Astrocyte (in vitro differentiated cells and primary cell): ENCODE measurements at places on chromosomes 11 and 22.
A peak's percentile ranks its signal among the peaks of the same experiment; 100 is the strongest.

- DNase-seq = no peak
Observed at GRCh38 chr11:76735841-76736240, 47.3 kb upstream of the TSKU start.

DNA sequence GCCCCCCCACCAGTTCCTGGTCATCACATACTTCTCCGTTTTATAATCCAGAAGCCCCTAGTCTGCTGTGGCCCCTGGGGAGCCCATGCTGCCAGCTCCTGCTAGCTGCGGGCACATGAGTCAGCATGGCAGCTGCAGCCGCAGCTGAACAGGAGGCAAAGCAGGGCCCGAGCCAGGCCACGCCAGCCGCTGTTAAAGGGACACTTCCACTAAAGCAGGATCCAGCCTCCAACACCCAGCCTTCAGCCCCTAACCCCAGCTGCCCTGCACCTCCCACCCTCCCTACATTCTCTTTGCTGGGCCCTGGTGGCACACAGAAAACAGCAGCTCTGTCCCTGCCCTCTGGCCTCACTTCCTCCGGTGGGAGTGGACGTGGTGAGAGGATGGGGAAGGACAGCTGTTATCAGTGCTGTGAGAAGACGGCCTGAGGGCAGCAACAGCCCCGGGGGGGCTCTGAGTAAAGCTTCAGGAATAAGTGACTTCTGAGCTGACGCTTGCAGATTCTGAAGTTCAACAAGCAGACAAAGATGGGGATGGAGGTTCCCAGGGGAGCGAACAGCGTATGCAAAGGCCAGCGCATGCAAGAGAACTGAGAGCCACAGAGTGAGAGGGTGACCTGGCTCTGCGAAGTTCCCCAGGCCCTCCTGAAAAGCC, 688 bp upstream of the LRRC74B start:
- DNase-seq = peak; percentile 51

GRCh38 chr22:26744892-26745808, 87.8 kb downstream of the MIAT start:
- DNase-seq = no peak

GRCh38 chr11:3434976-3435375, 56.0 kb upstream of the ZNF195 start:
- no peak for DNase-seq

DNA sequence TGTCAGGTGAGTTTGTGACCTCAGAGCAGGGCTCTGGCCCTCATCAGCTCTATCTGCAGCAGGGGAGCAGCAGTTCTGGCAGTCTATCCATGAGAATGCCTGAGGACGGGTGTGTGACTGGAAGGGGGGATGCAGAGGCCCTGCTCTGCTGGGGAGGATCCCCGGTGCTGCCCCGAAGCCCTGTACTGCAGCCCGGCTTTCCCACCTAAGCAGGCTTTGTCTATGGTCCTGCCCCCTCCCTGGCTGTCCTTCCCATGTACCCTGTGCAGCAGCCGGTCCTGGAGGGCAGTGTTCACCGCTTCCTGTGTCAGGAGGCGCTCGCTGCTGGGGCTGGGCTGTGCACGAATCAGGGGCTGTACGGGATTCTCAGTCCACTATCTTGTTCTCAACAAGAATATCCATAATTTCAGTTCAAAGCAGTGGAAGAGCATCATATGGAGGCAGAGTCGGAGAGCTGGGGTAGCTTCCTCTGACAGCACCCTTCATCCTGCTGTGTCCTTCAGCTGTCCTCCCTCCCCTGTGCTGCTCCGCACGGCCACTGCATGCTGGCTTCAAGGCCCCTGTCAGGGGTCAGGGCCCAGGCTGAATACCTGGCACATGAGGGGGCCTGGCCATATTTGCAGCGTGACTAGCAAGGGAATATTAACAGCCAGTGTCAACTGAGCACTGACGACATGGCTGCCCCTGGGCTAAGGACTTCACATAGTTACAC, 125.2 kb downstream of the CTTN start:
- no peak for DNase-seq

DNA sequence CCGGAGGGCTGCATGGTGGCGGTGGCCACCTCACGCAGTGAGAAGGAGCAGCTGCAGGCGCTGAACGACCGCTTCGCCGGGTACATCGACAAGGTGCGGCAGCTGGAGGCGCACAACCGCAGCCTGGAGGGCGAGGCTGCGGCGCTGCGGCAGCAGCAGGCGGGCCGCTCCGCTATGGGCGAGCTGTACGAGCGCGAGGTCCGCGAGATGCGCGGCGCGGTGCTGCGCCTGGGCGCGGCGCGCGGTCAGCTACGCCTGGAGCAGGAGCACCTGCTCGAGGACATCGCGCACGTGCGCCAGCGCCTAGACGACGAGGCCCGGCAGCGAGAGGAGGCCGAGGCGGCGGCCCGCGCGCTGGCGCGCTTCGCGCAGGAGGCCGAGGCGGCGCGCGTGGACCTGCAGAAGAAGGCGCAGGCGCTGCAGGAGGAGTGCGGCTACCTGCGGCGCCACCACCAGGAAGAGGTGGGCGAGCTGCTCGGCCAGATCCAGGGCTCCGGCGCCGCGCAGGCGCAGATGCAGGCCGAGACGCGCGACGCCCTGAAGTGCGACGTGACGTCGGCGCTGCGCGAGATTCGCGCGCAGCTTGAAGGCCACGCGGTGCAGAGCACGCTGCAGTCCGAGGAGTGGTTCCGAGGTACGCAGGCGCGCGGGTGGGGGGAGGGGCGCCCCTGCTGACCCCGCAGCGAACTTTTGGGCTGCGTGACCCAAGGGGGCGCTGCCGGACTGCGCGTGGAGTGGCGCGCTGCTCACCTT, 670 bp downstream of the NEFH start:
- peak; percentile 37 for DNase-seq

DNA sequence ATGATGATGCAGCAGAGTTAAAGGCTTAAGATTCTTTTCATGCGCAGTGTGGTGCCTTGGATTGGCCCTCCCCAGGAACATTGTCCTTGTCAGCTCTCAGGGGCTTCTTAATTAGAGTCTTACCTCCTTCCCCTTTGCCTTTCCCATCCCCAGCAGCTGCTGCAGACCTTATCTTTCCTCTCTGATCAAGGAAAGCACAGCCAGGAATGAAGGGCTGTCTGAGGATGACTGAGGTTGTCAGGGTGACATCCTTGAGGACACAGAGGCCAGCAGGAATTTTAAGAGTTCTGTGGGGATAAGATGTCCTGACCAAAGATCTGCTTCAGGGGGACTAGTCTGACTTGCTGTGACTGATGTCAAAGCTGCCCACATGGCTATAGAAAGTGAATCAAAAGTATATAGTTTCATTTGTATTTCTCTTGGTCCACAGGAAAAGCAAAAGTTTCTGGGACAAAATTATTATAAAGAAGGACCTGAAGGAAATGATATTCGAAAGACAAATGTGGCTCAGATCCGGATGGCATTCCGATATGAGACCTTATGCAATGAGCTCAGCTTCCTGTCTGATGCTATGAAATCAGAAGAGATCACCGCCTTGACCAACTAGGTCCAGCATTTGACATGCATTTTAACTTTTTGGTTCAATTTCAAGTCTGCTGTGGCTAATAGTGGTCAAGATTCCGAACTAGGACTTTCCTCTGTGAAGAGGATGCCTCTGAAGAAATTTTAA, 35.5 kb downstream of the RNF141 start:
- DNase-seq = peak; percentile 25

- DNase-seq = no peak
Observed at GRCh38 chr11:27773884-27774283, 73.6 kb upstream of the BDNF start.

GRCh38 chr22:41405588-41405987, 23.8 kb downstream of the TEF start:
- no peak for DNase-seq

- peak; percentile 12 for DNase-seq
Observed at GRCh38 chr22:22687638-22688500, 43.5 kb downstream of the GGTLC2 start.

DNA sequence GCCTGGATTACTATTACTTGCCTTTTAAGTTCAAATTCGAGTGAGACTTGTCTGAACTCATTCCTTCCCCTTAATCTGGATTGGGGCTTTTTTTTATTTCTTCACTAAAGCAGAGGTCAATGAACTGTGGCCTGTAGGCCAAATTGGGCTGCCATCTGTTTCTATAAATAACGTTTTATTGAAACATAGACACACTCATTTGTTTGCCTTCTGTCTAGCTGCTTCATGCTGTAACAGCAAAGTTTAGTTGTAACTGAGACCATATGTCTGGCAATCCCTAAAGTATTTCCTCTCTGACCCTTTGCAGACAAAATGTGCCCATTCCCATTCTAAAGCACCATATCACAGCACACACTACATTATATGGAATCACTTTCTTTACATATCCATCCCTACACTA, 207.9 kb upstream of the ISX start:
- DNase-seq = no peak

GRCh38 chr11:255176-255575, 18.4 kb downstream of the PSMD13 start:
- DNase-seq = no peak

DNA sequence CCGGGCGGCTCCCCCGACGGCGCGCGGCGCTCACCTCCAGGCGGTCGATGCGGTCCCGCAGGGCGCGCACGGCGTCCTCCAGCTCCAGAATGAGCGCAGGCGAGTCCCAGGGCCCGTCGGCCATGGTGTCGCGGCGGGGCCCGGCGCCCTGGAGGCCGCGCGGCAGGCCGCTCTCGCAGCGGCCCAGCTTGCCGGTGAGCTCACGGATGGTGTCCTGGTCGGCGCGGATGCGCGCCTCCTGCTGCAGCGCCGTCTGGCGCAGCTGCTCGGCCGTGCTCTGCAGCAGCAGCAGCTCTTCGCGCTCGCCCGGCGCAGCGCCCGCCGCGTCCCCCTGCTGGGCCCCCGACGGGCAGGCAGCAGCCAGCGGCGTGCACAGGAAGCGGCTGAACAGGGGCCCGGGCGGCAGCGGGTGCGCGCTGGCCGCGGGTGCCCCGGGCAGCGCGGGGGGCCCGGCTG, 599 bp downstream of the NPTXR start:
- DNase-seq = peak; percentile 72

GRCh38 chr22:42493393-42493792, 26.2 kb downstream of the RRP7A start:
- DNase-seq = no peak

DNA sequence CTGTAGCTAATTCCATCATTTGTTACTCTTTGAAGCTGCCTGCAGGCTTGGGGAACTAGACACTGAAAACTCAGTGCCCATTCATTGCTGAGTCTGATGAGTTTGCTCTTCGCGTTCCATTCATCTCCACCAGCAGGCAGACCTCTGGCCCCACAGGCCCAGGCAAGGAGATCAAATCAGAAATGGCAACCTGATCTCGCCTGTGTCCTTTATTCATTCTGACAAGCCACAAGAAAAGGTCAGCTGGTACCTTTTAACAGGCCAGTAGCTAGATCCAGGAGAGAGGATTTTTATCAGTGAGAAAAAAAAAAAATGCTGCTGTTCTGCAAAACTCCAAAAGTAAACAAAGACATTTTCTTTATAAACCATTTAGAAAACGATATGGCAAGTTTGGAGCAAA, 742.5 kb downstream of the ETS1 start:
- no peak for DNase-seq

DNA sequence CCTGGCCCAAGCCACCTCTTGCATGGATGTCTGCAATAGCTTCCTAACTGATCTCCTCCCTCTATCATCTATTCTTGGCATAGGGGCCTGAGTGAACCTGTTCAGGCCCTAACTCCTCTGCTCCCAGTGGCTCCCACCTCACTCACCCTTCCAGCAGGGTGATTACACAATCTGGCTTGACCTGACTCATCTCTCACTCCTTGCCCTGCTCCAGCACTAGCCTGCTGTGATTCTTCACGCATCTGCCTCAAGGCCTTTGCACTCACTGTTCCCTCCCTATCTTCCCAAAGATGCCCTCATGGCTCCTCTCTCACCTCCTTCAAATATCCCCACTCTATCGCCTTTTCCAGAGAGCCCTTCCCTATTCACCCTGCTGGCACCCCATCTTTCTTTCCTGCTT, 10.5 kb downstream of the SCN4B start:
- DNase-seq = no peak

DNA sequence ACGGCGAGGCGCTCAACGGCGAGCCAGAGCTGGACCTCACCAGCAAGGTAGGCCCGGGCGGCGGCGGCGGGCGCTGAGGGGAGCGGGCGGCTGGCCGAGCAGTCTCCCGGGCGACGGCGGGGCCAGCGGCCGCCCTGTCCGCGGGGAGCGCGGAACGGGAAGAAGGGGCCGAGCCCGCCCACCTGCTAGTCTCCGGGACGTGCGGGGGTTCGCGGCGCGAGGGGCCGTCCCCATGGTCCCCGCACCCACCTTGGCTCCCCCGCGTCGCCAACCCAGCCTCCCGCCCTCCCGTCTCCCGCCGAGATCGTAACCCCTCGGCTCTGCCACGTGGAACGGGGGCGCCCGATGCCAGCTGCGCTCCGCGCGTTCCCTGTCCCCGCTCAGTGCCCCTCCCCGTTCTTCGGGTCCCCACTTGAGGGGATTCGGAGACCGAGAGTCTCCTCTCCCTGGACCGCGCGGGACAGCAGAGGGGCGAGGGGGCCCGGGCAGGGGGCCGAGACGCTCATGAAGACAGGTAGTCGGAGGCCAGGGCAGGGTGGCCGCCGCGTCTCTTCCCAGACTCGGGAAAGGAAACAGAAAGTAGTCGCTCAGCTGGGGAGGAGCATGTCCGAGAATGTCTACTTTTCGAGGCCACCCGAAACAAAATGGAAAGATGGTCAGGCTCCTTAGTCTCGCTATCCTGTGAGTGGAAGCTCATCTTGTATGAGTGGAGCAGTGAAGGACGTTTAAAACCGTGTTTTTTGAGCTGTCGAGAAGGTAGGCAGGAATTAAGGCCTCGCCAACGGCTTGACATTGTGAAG, 557 bp downstream of the GTPBP1 start:
- no peak for DNase-seq

DNA sequence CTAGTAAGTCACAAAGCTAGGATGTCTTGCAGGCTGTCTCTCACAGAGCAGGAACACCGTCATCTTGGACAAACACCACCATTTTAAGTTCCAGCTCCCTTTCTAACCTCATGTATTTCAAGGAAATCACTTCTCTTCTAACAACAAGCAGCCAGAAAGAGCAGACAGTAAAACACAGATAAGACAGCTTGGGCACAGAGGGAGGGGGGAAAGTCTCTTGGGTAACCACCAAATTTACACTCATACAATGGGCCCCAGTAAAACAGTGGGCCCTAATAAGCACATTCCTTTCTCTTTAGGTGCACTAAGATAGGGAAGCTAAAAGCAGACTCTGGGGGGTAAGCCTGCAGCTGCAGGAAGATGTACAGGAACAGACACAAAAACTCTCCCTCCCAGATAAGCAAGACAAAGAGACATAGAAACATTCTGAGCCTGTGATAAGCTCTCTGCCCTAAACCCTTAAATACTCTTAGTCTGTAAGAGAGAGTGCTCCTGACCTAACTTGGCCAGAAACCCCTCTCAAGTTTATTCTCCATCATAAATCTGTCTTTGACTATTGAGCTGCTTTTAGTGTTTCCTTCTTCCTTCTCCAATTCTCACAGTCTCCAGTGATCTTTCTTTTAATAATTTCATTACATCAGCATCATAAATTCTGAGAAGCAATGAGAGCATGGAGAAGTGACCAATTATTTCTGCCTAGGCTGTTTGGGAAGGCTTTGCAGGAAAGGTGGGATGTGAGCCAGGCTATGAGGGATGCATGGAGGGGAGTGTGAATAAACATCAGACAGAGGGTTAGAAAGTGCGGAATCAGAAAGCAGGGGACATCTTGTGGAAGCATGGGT, 7.4 kb downstream of the OR10D3 start:
- no peak for DNase-seq
